ENCODE measurements at places on chromosomes 6 and 20.

- no peak for DNase-seq
Measured at GRCh38 chr6:15882915-15883314, 220.1 kb upstream of the DTNBP1 start.

DNA sequence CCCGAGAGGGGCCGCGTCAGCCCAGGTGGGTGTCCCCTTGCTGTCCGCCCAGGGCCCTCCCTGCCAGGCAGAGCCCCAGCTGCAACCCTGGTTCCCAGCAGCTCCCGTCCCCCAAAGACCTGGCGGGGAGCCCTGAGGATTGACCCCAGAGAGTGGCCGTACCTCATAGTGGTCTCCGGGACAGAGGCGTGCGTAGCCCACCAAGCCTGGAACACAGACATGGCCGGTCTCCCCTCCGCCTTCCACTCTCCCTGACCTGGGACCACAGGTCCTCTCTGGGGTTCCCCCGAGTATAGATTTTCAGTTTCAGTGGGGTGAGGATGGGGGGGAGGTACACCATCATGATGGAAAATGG, 82.6 kb downstream of the RIPOR3 start:
- DNase-seq = no peak

DNA sequence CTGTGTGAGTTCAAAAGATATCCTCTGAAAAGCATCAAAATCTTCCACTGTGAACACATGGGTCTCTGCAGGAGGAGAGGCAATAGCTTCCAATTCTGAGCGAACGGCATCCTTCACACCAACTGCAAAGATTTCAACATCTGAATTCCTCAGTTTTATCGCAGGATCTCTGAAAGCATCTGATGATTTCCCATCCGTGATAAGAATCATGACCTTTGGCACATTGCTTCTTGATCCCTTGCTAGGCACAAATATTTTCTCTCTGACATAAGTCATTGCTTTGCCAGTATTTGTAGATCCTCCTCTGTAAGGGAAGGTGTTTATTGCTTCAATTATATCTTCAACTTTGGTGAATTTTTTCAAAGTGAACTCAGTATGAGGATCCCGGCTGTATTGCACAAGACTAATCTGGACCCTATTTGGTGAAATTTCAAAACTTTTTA, 22.7 kb downstream of the COL12A1 start:
- DNase-seq = no peak

- peak; percentile 50 for DNase-seq
Measured at GRCh38 chr6:87909849-87910248, 137.8 kb upstream of the SPACA1 start.

DNA sequence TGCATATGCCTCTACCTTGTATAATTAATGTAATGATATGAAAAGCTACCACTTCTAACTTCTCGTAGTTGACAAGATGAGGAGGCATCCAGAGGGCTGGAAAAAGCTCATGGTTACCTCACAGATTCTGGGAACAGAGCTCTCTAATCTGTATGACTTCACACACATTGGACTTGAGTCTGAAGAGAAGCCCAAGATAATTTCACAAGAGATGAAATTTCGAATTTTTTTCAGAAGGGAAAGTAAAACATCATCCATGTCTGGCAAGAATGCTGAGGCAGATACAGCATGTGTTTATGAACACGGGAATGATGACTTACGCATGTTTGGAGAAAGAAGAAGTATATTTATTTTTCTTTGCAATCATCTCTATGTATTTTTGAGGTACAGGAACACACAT, 141.8 kb upstream of the TENT5A start:
- DNase-seq = peak; percentile 14

- DNase-seq = no peak
Measured at GRCh38 chr6:108904741-108905140, 56.5 kb downstream of the ARMC2 start.

GRCh38 chr6:129774697-129775447, 64.9 kb upstream of the ARHGAP18 start:
- peak; percentile 84 for DNase-seq

- no peak for DNase-seq
Measured at GRCh38 chr20:59742351-59743095, 138.2 kb downstream of the PHACTR3 start.

DNA sequence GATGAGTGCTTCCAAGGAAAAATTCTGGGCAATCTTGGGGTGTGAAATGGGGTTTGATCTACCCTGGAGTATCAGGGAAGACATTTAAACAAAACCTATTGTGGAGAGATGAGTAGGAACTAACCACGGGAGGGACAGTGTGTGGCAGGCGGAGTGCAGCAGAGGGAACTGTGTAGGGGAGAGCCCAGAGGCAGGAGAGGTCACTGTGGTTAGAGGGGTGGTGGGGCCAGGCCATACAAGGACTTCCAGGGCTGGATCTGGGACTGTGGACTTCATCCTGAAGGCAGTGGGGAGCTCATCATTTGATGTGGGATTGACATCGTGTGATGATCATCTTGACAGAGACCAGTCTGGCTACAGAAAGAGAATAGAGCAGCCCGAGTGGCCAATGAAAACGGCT, 89.0 kb downstream of the TOX2 start:
- DNase-seq = no peak

- DNase-seq = no peak
Measured at GRCh38 chr6:78554341-78554740, 313.0 kb upstream of the IRAK1BP1 start.

DNA sequence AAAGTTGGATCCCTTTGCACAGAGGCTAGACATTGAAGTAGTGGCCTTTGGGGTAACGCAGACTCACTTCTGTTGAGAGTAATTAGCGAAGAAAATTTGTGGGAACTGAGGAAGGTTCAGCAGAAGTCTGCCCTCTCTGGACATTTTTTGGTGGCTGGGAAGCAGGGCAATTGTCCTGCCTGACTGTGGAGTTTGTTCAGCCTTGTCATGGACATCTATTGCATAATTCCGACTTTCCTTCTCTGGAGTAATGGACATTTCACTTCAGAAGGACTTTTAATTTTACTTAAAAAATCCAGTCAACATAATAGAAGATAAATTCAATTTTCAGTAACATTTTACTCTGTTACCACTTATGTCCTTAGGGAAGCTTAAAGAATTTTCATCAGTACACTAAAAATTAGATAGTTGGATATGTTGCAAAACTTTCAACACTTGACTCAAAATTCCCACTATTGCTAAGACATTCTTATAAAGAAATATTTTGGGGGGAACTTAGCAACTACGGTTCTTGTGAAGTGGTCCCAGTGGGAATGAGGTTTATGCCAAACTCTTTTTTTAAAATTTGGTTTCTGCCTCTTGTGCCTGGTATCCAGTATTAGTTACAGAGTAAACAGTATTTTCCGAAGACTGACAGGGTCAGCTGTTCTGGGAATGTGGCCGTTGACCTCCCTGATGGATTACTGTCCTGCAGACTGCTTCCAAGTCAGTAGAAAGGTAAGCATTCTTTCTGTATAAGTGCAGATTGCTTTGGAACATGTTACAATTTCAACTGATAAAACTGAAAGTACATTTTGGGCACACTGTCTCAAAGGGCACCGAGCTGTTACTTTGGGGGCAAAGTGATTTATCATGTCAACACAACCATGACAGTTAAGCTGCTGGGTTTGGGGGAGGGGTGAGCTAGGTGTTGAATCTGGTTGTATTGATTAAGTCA, 100.6 kb upstream of the MLIP start:
- no peak for DNase-seq

- DNase-seq = no peak
Measured at GRCh38 chr6:151842816-151843215, 35.3 kb downstream of the ESR1 start.
